ENCODE measurements at places on chromosomes 11 and 22.
A peak's percentile ranks its signal among the peaks of the same experiment; 100 is the strongest.

DNA sequence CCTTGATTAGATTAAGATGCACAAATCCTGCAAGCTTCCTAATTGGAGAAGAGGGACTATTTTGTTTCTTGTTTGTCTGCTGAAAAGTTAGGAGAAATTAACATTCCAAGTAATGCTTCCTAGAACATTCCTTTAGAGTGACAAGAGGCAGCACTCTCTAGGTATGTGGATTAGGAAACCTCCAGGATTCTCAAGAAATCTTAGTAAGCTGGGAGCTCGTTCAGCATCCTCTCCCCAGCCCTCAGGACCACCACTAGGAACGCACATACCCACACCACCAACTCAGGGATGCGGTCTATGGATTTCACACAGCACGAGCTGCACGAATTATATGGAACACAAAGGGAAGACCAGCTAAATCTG, 52.9 kb downstream of the NCAPD3 start:
- no peak for DNase-seq

DNA sequence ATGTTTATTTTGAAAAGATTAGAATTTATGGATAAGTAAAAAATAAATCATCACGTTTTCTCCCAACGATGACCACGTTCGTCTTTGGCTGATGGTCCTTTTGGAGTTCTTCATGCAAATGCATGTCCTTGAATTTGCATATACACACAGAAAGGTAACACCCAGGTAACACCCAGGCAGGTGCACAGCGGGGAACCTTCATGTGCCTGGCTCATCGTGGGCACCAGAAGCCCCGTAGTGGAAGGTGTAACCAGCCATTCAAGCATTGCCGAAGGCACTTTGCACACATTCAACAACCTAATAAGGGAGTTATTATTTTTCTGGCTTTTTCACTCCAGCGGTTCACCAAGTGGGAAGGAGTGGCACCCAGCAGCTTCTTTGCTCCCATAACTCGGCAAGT, 404.6 kb downstream of the TBC1D22A start:
- no peak for DNase-seq

GRCh38 chr22:38924347-38924952, 33.0 kb upstream of the APOBEC3A start:
- DNase-seq = no peak

- no peak for DNase-seq
Observed at GRCh38 chr11:32425761-32426160, 9.6 kb downstream of the WT1 start.

DNA sequence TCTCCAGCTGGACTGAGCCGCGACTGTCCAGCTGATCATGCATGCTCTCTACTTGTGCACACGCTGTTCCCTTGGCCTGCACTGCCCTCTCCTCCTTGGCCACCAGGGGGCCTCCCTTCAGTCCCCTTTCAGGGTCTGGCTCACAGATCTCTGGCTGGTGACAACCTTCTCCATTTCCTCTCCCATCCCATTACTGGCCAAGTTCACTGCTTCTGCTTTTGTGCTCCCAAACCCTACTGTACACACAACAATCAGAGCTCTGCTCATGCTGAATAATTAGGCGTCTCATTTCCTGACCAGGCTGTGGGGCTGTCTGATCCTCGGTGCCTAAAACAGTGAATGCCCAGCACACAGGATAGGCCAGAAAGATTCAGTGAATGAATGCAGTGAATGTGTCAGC, 224.0 kb upstream of the NARS2 start:
- DNase-seq = no peak

DNA sequence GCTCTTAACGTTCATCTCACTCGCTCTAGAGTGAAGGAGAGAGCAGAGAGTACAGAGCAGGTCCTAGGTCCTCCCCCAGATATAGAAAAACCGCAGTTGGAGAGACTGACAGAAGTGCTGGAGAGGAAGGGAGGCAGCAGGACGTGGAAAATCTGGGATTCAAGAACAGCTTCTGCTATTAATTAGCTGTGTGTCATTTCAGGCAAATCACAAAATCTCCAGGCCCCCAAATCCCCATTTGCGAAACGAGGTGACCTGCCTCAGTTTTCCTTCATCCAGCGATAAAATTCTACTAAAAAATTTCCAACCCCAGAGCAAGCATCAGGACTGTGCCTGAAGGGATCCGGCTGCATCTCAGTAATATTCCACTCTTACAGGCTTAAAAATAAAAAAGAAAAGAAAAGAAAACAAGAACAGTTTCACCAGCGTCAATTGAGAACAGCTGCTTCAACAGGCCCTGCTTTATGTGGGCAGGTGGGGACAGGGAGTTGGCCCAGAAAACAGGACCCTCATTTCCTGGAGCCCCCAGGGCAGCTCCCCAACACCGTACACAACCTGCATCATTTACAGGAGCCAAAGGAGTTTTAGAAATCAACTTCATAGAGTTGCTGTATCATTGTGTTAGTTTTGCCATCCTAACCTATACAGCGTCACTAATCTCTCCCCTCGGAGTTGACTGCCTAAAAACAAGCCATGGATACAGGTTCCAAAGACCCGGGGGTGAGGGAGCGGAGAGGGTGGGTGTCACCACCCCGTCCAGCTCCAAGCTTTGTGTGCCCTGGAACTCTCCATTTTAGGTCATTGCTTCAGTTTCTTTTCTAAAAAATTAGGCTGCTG, 2.3 kb upstream of the MALAT1 start:
- no peak for DNase-seq

GRCh38 chr22:46613606-46614021, 6.6 kb upstream of the GRAMD4 start:
- DNase-seq = no peak

DNA sequence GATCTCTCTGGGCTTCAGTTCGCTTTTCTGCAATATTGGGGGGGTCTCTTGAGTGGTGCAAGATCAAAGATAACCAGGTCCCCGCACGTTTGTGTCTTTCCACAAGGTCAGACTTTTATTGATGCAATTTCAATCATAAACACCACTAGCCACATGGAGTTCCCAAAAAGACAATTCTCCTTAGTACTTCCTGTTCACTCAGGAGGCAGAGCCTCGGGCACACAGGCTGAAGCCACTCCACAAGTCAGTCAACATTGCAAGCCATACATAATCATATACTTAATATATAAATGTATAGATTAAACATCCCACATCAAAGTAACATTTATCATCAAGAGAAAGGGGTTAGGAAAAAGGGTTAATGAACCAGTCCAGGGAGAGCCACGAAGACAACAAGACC, 12.0 kb downstream of the ST14 start:
- DNase-seq = no peak

GRCh38 chr22:39534591-39535356, 2.2 kb upstream of the RPS19BP1 start:
- peak; percentile 83 for DNase-seq

- DNase-seq = no peak
Observed at GRCh38 chr22:43802897-43803495, 9.1 kb downstream of the EFCAB6 start.

- no peak for DNase-seq
Observed at GRCh38 chr22:41544671-41545476, 604 bp upstream of the POLR3H start.

DNA sequence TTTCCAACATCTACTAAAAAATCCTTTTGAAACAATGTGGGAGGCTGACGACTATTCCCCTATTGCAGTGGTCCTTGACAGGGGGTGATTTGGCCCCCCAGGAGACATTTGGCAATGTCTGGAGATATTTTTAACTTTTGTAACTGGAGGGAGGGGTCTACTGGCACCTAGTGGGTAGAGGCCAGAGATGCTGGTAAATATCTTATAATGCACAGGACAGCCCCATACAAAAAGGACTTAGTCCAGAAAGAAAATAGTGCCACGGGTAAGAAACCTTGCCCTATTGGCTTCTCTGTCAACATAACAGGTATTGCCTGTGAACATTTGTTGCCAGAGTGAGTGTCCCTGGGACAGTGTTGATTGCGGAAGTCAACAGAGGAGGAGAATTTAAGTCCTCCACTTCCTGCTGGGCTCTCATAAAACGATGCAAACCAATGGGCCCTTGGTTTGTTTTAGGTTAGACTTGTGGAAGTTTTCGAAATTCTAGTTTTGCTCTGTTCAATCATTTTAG, 101.6 kb downstream of the MAML2 start:
- DNase-seq = no peak

- DNase-seq = no peak
Observed at GRCh38 chr11:14356342-14356741, 2.6 kb downstream of the RRAS2 start.

DNA sequence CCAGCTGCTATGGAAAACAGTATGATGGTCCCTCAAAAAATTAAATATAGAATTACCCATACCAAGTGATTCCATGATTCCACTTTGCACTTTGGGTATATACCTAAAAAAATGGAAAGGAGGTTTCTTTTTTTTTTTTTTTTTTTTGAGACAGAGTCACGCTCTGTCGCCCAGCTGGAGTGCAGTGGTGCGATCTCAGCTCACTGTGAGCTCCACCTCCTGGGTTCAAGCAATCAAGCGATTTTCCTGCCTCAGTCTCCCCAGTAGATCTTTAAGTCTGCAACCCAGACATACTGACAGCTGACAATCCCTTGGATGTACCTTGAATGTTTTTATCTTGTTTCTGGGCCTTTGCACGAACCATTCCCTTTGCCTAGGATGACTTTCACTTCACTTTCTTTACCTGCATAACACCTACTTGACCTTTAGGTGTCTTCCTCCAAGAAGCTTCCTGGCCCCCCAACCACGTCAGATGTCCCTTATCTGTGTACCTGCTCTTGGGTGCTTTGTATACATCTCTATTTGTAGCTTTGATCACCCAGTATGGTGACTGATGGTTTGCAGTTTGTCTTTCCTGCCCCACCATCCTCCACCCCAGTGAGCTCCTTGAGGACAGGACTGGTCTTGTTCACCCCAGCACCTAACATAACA, 11.6 kb downstream of the UCP3 start:
- DNase-seq = no peak

DNA sequence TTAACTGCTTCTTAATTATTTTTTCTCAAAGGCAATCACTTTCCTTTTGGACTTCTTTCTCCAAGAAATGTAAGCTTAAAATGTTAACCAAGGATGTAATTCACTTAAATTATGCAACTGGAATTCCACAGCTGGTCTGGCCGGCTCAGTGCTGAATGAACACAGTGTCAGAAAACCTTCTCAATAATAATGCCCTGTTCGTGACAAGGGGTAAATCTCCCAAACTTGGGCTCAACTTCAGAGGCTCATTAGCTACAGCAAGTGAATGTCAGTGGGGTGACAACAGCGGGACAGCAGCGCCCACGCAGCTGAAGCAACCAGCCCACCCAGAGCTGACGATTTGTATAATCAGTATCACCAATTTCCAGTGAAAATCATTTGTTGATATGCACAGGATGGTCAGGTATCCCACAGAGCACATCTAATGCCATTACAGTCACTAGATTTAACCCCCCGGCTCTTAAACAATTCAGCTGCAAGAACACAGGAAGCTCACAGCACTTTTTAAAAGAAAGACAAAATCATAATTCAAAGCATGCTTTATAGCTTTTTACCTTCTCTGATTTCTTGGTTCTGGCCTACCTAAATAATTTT, 704.8 kb downstream of the DLG2 start:
- DNase-seq = no peak

DNA sequence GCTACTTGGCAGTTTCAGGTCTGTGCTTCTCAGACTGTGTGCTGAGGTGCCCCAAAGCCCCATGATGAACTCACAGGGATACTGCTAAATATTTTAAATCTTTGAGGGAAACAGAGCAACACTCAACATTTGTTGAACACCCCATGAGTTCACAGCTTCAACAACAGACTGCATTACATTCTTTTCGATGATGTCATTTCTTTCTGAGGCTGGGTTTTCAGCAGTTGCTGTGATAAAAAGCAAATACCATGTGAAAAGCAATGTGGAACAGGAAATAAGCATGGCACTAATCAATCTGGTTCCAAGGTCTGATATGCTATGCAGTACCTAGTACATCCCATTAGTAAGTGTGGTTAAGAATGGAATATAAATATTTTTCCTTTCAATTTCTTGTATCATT, 82.7 kb downstream of the RPL27A start:
- DNase-seq = no peak

DNA sequence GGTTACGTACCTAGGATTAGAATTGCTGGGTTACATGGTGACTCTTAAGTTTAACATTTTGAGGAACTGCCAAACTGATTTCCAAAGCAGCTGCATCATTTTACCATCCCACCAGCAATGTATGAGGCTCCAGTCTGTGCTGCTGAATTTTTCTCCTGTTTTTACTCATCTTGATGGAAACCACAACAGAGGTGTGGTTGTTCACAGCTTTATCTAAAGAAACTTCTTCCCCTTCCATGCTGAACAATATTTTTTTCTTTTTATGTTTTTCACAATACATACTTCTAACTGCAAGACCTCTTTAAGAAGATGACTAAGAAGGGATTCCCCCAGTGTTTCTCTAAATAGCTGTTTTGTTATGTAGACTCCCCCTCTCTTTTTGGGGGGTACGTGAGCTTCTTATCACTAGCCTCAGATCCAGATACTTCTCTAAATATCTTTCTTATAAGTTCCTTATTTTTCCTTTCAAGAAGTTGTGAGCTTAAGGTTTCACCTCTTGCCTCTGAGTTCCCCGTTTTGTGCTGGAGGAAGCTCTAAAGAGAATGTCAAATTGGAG, 24.0 kb downstream of the TCP11L1 start:
- DNase-seq = no peak

GRCh38 chr11:5600374-5600851, 4.0 kb downstream of the TRIM6 start:
- peak; percentile 34 for DNase-seq

GRCh38 chr11:21053466-21053865, 384.1 kb downstream of the NELL1 start:
- no peak for DNase-seq

- no peak for DNase-seq
Observed at GRCh38 chr22:47629273-47629711, 866.8 kb downstream of the TBC1D22A start.

GRCh38 chr11:34427186-34427805, 11.4 kb upstream of the CAT start:
- no peak for DNase-seq

DNA sequence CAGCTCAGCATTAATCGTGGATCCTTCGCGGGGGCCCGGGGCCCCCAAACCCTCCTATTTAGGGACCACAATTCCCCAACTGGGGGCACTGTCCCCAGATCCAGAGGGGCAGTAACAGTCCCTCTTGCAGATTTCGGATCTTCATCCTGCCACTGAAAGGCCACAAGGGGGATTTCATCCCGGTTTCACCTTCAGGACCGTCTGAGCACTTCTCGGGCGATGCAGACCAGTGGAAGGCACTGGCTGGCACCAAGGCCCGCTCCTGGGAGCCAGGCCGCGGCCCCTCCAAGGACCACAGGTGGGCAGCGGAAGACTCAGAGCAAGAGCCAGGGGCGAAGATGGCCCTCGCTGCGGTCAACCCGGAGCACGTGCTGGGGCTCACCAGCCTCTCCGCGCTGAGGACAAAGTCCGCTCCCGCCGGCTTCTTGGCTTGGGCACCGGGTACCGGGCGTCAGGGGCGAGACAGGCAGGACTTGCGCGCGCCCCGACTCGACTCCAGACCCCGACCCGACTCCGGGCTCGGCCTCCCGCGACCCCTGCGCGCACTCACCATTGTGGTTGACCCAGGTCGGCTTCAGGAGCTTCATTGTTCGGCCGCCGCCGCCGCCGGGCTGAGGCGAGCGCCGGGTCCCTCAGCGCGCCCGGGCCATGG, 517 bp downstream of the HIRA start:
- peak; percentile 11 for DNase-seq
